SK-N-SH (cell line): ENCODE measurements at places on chromosomes 7 and 10.
A peak's percentile ranks its signal among the peaks of the same experiment; 100 is the strongest.

- no peak for DNase-seq
These were observed 40.5 kb upstream of the RNF148 start for GRCh38 chr7:122743211-122743610.

- peak; percentile 76 for DNase-seq
These were observed 993 bp downstream of the PTPRN2 start for GRCh38 chr7:158586499-158587161.

GRCh38 chr7:945147-945555, 9.3 kb downstream of the ADAP1 start:
- DNase-seq, result no peak

DNA sequence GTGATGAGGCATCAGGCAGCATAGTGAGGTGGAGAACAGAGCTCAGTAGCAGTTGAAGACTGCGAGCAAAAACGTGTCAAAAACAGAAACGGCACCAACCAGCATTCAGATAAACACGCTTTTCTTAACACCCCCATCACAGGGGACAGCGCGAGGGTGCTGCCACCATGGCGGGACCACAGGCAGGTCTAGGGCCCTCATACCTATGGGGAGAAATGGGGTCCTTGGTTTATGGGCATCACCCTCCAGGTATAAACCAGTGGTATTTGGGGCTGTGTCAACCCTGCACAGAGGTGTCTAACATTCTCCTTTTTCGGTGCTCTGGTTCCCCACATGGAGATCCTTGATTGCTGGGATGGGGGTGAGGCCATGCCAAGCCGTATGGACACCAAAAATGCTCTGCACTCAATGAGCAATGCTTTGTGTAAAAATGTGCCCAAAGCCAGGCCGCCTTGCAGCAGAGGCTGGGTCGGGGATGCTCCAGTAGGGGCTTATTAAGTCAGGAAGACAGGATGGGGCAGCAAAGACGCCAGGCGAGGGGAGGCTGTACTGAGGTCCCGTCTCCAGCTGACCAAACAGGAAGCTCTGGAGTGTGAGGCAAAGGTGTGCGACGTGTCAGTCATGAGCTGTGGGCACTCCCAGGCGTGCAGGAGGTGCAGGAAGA, 191.5 kb downstream of the WDR37 start:
- no peak for DNase-seq

GRCh38 chr7:16063221-16063620, 358.1 kb downstream of the CRPPA start:
- no peak for DNase-seq

- DNase-seq, result peak; percentile 87
These were observed 15.0 kb downstream of the ELN start for GRCh38 chr7:74042746-74043522.

DNA sequence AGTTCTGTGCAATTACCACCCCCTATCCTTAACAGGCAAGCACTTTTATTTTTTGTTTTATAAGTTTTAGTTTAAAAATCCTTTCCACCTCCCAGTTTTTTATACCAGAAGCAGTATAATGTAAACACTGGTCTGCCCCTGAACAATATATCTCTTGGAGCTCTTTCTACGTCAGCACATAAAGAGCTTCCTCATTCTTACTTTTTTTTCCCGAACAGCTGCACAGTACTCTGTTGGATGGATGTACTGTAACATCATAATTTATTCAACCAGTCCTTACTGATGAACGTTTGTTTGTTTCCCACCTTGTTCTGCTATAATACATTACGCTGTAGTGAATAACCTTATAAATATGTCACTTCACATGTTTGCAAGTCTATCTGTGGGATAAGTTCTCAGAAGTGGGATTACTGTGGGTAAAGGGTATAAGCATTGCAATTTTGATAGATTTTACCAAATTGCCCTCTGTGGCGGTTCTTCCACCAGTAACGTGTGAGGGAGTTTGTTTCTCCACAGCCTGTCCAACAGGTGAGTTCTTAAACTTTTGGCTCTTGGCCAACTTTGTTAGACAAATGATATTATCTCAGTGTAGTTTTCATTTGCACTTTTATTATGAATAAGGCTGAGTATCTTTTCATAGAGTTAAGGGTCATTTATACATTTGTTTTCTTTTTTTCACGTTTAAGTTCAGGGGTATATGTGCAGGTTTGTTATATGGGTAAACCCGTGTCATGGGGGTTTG, 32.8 kb downstream of the ADRA2A start:
- DNase-seq, result no peak

DNA sequence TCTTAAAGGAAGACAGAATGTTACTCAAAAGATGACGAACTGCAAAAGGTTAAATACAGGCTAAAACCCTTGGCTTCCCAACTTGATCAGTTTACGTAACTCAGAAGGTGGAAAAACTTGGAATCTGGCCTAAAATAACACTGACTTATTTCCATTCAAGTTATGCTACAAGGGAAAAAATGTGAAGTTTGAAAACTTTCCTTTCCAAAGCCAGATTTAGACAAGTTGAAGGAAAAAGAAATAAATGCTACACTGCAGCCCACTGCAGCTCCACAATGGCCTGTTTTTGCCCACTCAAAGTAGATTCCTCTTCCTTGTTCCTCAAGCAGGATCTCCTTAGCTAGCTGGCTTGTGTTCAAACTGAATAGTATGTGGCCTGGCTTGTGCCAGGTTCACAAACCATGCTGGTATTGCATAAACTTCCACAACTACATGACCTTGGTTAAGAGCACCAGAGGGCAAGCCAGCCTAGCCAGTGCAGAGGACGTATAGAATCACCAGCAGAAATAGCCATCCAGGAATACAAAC, 166.2 kb downstream of the CPEB3 start:
- no peak for DNase-seq

DNA sequence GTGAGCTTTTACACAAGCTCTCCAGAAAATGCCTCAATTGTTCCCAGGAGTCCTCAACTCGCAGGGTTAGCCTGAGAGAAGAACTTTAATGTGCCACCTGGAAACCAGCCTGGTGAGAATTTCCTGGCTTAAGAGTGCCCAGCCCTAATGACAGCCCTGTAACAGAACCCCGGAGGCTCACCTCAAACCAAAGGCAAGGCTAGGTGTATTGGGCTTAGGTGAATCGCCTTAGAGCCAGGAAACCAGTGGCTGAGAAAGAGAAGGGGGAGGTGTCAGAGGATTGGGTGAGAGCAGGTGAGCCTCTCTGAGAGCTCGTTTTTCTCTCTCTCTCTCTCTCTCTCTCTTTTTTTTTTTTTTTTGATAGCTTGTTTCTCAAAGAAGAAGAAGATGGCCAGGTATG, 7.3 kb downstream of the OCM2 start:
- DNase-seq, result no peak

GRCh38 chr10:78205457-78206016, 171.9 kb downstream of the RPS24 start:
- DNase-seq, result no peak

GRCh38 chr7:79452032-79452494, 1.4 kb downstream of the MAGI2 start:
- peak; percentile 91 for DNase-seq

DNA sequence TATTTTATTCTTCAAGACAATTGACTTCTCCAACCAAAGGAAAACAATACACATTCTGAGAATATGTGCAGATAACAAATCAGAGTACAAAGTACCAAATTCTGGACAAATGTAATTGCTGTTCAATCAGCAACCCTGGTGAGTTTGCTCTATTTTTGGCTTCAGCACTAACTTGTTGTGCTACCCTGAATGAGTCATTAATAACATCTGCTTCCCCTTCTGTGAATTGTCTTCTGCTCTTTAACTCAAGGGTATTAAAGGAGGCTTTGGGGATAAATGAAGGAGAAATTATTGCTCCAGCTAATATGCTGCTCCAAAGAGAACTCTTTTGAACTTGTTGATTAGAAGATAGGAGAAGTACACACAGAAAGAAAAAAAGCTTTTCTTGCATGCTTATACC, 459.3 kb downstream of the HTR7 start:
- no peak for DNase-seq

DNA sequence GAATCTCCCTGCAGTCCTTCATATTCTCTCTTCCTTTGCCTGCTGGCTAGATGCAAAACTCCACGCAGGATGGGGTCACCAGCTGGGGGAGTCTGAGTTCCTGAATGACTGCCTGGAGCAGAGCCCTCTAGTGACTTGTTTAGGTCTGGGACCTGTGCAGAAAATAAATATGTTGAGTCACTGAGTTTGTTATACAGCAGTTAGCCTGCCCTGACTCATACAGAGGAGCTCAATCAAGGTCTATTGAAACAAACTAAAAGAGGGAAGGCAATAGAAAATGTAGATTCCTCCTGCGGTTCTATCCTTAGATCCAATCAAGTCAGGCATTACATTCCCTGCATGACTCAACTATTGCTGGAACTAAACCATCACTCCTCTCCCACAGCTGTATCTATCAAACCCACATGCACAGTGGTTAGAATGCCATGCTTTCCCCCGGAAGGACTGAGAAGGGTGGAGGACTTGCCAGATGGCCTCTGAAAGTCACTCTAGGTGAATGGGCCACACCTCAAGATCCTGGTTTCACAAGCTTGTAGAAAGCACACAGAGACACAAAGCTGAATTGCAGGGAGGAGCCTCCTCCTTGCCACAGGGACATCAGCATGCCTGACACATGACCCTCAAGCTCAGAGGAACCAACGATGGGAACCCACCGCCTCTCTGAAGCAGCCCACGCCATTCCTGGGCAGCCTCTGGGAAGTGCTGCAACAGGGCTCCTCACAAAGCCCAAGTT, 73.9 kb downstream of the SH3PXD2A start:
- no peak for DNase-seq

DNA sequence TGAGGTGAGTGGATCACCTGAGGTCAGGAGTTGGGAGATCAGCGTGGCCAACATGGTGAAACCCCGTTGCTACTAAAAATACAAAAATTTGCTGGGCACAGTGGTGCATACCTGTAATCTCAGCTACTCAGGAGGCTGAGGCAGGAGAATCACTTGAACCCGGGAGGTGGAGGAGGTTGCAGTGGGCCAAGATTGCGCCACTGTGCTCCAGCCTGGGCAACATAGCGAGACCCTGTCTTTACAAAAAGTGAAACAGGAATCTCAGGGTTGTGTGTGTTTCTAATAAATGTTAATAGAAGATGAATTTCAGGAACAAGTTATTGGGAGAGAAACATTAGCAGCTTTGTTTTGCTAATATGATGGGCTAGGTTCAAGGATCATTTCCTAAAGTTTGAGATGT, 19.9 kb downstream of the PPP2R2D start:
- no peak for DNase-seq

DNA sequence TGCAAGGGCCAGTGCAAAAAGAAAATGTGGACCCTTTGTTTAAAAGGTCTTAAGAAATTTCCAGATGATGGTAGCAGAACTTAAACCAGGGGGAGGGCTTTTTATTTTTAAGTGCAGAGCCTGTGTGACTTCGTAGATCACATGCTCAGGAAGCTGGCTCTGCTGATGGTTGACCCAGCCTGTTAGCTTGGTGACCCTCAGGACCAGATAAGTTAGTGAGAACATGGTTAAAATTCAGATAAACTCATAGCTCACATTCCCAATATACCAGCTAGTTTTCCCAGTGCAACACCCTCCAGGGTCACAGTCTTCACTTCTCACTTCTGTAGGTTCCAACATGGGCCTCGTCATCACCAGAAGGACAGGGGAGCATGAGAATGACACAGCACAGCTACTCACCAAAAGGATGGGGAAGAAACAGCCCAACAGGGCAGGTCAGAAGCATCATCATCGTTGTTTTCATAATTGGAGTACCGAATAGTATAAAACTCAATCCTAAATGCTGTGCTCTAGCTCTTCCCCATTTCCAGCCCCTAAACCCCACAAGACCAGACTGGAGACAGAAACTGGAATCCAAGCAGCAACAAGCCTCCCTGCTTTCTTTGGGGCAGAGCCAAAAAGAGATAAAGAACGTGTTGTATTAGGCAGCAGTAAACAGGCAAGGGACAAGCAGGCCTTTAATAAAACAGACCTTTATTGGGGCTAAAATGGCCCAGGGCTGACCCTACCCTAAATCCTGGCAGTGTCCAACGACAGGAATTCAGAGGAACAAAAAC, 102.2 kb upstream of the ANKRD1 start:
- DNase-seq, result no peak

GRCh38 chr7:27763983-27764508, 24.1 kb downstream of the TAX1BP1 start:
- no peak for DNase-seq

DNA sequence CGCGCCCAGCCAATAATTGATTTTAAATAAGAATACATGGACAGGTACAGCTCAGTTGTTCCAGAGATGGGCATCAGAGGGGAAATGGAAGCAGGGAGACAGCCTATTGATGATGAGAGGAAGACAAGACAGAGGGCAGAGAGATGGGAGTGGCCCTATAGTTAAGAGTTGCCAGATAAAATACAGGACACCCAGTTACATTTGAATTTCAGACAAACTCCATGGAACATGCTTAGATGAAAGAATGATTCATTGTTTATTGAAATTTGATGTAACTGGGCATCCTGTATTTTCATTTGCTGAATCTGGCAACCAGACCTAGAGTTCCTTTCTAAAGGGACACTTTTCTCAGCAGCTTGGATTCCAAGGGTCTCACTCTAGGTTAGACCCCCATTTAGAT, 341.1 kb downstream of the FRMD4A start:
- DNase-seq, result no peak

DNA sequence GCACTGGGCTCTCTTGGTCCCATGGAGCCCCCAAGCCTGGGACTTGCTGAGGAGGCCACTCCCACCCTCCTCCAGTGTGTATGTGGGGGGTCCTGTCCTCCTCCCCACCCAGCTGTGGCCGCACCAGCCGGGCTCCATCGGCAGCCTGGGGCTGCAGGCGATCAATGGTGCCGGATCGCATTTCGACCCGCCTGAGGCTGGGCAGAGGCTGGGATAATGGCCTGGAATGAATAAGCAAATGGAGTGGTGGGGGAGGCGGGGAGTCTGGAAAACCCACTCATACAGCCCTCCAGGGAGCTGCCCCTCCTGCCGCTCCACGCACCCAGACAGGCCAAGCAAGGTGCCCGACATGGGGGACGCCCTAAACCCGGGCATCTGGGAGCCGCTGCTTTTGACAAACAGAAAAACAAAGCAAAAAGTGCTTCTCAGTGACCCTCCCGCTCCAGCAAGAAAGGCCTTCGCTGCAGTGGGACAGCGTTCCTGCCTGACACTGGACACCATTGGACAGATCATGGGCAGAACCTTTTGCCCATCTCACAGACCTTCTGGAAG, 160.5 kb downstream of the NRF1 start:
- peak; percentile 41 for DNase-seq

DNA sequence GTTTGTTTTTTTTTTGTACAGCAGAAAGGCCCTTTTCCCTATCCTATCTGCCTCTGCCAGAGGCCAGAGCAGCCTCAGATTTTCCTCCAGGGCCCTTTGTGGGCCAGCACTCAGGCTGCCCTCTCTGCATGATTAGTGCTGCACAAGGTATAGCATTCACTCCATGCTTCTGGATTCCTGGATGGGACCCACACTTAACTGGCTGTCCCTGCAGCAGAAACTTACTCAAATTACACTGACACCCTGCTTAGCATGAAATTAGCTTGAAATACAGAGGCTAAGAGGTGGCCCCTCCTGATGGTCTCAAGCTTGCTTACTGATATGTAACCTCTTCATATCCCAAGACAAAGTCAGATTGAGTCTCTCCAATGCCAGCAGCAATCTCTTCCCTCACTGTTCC, 239.3 kb downstream of the SORCS1 start:
- no peak for DNase-seq

DNA sequence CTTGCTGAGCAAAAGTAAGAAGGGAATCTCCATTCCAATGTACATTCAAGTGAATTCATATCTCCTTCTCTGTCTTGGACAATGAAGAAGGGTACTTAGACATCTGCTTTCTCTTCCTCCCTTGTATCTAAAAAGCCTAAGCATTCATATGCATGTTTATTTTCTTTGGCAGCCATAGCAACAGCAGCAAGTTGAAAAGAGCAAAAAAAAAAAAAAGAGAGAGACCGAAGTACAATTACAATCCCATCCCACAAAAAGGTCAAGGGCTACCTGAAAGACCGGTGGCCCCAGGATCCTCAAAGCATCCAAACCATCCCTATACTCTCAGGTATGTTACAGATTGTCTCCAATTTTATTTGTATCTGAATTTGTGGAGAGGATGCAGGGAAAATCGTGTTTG, 4.1 kb downstream of the OR2F1 start:
- no peak for DNase-seq
